Stomach (tissue), 19 donors: ENCODE measurements at places on chromosomes 7 and 10. TPM values are rescaled to one million over a fixed set of nuclear protein-coding genes. Genes with fewer than 3 reads are reported as not detected.

Gene AGR3
- not detected for total RNA-seq

GRCh38 chr10:79380125-79380945 lies 33.1 kb downstream of the PPIF start:
- no peaks in the 10 kb centered on the region for H3K27me3 ChIP-seq
- H3K4me3 ChIP-seq = no peak overlapping the region
- H3K36me3 ChIP-seq = peaks cover 15% of the 10 kb centered on the region
- peak; percentile 81 for DNase-seq

Gene CCNJ
- 1.9 TPM for total RNA-seq

Gene WAC
- total RNA-seq = 79.0 TPM

Gene CCL26
- total RNA-seq = not detected

- no peaks in the 10 kb centered on the region for H3K36me3 ChIP-seq
- no peak overlapping the region for H3K4me3 ChIP-seq
- peaks cover 82% of the 10 kb centered on the region for H3K4me1 ChIP-seq
Observed at GRCh38 chr10:132456881-132457280, 59.9 kb downstream of the PWWP2B start.

DNA sequence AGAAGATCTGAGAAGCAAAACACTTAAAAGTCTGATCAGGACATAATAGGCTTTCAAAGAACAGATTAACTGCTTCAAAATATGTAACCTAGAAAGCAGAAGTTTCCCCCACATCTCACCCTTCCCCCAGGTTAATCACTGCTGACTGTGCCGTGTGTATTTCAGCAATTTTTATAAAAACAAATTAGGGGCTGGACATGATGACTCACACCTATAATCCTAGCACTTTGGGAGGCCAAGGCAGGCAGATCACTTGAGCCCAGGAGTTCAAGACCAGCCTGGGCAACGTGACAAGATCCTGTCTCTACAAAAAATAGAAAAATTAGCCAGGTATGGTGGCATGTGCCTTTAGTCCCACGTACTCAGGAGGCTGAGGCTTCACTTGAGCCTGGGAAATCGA lies 67.6 kb upstream of the GATA3 start:
- no peaks in the 10 kb centered on the region for H3K4me1 ChIP-seq
- no peak for DNase-seq

- H3K27me3 ChIP-seq = no peaks in the 10 kb centered on the region
- no peak for DNase-seq
- no peak overlapping the region for H3K27ac ChIP-seq
Observed at GRCh38 chr7:40008223-40008815, 58.3 kb downstream of the CDK13 start.

DNA sequence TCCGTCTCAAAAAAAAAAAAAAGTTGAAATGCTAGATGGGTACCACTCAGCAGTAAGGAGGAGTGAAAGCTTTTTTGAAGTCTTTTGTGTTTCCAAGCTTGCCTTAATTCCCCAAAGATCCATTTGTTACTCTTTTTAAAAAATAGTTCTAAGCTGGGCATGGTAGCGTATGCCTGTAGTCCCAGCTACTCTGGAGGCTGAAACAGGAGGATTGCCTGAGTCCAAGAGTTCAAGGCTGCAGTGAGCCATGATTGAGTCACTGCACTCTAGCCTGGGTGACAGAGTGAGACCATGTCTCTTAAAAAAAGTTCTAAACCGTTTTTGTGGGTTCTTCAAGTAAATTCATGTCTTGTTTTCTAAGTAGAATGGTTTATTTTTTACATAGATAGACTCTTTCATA lies 5.3 kb downstream of the TBC1D12 start:
- H3K27me3 ChIP-seq = no peaks in the 10 kb centered on the region
- H3K36me3 ChIP-seq = no peaks in the 10 kb centered on the region
- peaks cover 40% of the 10 kb centered on the region for H3K4me1 ChIP-seq
- no peak overlapping the region for H3K4me3 ChIP-seq

Gene GPER1
- 0.58 TPM for total RNA-seq

Gene UNCX
- total RNA-seq = not detected

GRCh38 chr7:155662343-155663043 lies 18.0 kb downstream of the RBM33 start:
- no peaks in the 10 kb centered on the region for H3K36me3 ChIP-seq
- peaks cover 15% of the 10 kb centered on the region for H3K4me1 ChIP-seq
- no peak overlapping the region for H3K27ac ChIP-seq
- no peak overlapping the region for H3K4me3 ChIP-seq
- no peaks in the 10 kb centered on the region for H3K27me3 ChIP-seq

DNA sequence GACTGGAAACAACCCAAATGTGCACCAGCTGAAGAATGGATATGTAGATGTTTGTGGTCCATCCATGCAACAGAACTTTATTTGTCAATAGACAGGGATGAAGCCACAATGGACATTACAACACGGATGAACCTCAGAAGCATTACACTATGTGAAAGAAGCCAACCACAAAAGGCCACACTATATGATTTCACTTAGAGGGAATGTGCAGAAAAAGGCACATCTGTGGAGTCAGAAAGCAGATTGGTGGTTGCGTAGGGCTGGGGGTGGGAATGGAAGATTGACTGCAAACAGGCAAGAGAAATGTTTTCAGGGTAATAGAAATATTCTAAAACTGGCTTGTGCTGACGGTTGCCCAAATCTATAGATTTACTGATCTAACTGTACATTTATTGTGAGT lies 34.3 kb upstream of the WASHC2A start:
- no peak for DNase-seq
- H3K27ac ChIP-seq = no peak overlapping the region
- H3K36me3 ChIP-seq = no peaks in the 10 kb centered on the region
- H3K27me3 ChIP-seq = no peaks in the 10 kb centered on the region
- no peak overlapping the region for H3K4me3 ChIP-seq
- no peaks in the 10 kb centered on the region for H3K4me1 ChIP-seq

Gene CRHR2
- not detected for total RNA-seq

Gene OLAH
- total RNA-seq = not detected

- H3K4me3 ChIP-seq = no peak overlapping the region
- DNase-seq = peak; percentile 94
- H3K4me1 ChIP-seq = peaks cover 6% of the 10 kb centered on the region
- H3K27me3 ChIP-seq = no peaks in the 10 kb centered on the region
Observed at GRCh38 chr7:129218514-129219062, 6.2 kb upstream of the AHCYL2 start.

DNA sequence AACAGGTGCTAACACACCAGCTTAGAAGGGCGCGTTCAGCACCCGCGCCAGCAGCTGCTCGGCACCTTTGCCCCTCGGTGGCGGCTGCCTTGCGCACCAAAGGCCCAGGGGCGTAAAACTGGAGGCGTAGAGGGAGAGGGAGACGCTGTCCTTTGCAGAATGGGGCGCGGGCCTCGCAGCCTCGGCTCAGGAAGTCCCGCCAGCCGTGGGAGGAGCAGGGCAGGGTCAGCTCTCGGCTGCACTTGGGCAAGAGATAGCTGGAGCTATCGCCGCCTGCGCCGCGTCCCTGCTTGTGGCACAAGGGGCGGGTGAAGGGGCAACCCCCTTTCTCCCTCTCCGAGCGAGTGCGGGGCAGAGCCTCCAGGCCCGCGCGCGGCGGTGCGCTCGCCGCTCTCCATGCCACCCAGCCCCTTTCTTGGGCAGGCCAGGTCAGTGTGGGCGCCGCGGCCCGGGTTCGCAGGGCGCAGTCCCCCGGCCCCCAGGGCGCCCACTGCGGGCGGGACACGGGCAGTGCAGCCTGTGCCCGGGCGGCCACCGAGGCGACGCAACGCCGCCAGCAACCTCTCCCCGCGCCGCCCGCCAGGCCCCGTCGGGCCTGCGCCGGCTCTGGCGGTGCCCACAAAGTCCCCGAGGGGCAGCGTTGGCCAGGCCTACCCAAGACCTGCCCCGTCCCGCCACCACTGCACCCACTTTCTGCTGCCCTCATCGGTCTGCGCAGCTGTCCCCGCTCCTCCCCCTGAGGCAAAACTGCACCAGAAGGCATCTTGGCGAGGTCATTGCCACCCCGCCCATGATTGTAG lies 4.1 kb downstream of the NEUROD6 start:
- peak; percentile 40 for DNase-seq
- H3K27ac ChIP-seq = no peak overlapping the region
- peaks cover 16% of the 10 kb centered on the region for H3K4me1 ChIP-seq
- no peaks in the 10 kb centered on the region for H3K27me3 ChIP-seq
- peak overlapping the region; percentile 12 for H3K4me3 ChIP-seq
- no peaks in the 10 kb centered on the region for H3K36me3 ChIP-seq

DNA sequence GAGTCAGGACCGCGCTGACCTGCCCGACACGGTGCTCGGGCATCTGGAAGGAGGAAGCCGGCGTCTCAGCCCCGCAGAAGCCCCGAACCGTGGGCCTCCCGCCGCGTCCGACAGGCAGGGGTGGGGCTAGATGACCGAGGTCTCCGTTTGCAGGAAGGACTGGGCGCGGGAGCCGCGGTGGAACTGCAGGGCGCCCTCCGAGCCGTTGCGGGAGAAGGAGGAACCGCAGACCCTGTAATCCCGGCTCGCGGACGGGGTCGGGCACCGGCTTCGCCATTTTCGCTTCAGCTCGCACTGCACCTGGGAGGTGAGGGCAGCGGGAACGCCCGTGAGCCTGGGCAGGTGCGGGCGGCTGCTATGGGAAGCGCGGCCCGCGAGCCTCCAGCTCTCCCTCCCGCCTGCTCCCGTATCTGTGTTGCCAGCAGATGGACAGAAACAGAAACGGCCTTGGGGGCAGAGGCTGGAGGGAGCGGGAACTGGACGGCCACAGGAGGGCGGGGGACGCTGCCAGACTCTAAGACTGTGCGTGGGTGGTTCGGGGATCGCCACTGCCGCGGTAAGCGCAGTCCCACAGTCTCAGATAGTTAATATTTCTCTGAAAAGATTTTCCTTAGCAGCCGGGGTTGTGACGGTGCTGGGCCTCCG lies 114.1 kb downstream of the VIPR2 start:
- peak; percentile 64 for DNase-seq
- no peaks in the 10 kb centered on the region for H3K36me3 ChIP-seq
- H3K27me3 ChIP-seq = peaks cover 6% of the 10 kb centered on the region
- H3K27ac ChIP-seq = peak overlapping the region; percentile 19

DNA sequence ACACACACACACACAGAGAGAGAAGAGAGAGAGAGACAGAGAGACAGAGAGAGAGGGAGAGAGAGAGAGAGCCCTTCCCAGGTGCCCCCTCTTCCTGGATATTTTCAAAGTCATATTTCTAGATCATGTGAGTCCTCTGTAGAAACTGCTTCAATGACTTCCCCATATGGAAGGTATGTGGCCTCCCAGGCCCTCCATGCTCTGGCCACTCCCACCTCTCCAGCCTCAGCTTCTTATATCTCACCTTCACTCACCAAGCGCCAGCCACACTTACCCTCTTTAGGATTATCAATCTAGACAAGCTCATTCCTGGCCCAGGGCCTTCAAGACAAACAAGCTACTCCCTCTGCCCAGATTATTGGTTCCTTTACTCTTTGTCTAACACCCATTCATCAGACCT lies 259.7 kb downstream of the MTERF1 start:
- no peak for DNase-seq
- no peaks in the 10 kb centered on the region for H3K27me3 ChIP-seq
- no peaks in the 10 kb centered on the region for H3K4me1 ChIP-seq
- H3K36me3 ChIP-seq = no peaks in the 10 kb centered on the region
- no peak overlapping the region for H3K4me3 ChIP-seq

GRCh38 chr7:518630-519483 lies 789 bp downstream of the PDGFA start:
- H3K27me3 ChIP-seq = peaks cover 84% of the 10 kb centered on the region
- H3K27ac ChIP-seq = peak overlapping the region; percentile 92
- H3K4me3 ChIP-seq = peak overlapping the region; percentile 67

Gene TM9SF3
- total RNA-seq = 169 TPM

DNA sequence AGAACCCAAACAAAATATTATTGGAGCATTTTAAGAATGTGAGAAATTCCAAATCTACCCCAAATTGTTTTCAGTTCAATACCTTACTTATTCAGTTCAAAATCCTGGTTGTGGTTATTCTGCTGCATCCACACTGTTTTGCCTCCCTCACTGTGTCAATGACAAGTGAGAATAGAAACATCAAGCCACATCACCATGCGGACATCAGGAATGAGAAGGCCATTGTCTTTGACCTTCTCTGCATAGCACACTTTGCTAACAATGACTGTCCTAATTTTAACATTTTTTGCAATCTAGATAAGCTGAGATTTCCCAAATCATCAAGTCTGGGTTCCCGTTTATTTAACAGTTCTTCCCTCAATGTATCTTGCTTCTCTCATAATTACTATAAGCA lies 93.7 kb downstream of the ELAPOR2 start:
- no peak overlapping the region for H3K27ac ChIP-seq
- no peaks in the 10 kb centered on the region for H3K4me1 ChIP-seq
- DNase-seq = no peak
- no peaks in the 10 kb centered on the region for H3K27me3 ChIP-seq

Gene HOXA13
- total RNA-seq = not detected
